Glomerular endothelial cell (primary cell): ENCODE measurements at places on chromosomes 4 and X. TPM values are rescaled to one million over a fixed set of nuclear protein-coding genes. Genes with fewer than 3 reads are reported as not detected.

DNA sequence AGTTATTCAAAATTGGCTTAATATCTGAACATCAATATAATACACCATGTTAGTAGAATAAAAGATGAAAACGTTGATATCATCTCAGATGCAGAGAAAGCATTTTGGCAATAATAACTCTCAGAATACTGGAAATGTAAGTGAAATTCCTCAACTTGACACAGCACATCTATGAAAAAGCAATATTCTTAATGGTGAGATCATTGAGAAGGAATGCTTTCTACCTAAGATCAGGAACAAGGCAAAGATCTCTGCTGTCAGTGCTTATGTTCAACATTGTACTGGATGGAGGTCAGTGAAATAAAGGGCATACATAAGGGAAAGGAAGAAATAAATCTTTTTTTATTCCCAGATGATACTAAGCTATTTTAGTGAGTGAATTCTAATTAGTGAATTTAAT, 40.6 kb downstream of the MRPL1 start:
- DNase-seq, result no peak

- no peak for DNase-seq
These were observed 1826.0 kb downstream of the STIM2 start for GRCh38 chr4:28686618-28687017.

- peak; percentile 50 for DNase-seq
These were observed 63.2 kb downstream of the QDPR start for GRCh38 chr4:17448689-17449088.

DNA sequence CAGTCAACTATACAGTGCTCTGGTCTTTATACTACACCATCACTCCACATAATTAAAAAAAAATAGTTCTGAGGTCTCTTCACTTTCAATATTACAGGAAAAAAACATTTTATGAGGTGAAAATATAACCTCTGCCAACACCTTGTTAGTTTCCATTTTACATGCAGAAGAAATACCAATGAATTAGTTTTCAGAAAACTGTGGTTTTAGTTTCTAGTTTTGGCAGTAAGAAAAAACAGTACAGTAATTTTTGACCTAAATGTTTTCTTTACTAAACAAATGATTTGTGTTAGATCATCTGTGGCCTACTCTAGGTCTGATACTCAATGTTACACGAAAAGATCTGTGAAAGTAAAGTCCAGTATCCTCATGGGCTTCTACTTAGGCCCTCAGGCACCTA, 10.0 kb downstream of the SULT1E1 start:
- DNase-seq, result no peak

- DNase-seq, result no peak
These were observed 98.0 kb upstream of the MAGEB16 start for GRCh38 chrX:35700121-35700520.

DNA sequence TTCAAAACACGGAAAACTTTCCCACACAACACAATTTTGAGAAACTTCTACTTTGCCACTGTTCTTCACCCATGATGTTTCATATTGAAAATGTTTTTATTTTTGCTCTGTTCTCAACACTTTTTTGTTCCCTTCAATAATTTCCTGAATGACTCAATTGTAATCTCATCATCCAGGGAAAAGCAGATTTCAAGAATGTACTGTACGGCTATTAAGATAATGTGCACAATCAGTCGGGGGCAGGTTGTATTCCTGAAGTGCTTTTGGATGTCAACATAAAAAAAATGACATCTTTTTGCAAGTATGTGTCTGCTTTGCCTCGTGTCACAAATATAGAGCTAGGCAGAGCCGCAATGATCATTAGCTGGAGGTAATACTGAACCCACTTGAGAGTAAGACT, 9.7 kb downstream of the SMPX start:
- DNase-seq, result no peak

- DNase-seq, result no peak
These were observed 10.9 kb downstream of the TMA16 start for GRCh38 chr4:163505374-163505773.

Gene P2RY4
- 0.12 TPM in 1 of 2 replicates, not detected in the other for total RNA-seq

Gene EXOC1L
- not detected in 2 replicates for total RNA-seq

Gene ARSH
- not detected in 2 replicates for total RNA-seq

Gene POLN
- total RNA-seq, result 1.6 and 2.1 TPM in 2 replicates
